Suppressor macrophage treated with lipopolysaccharide for 4 hours (primary cell): ENCODE measurements at places on chromosomes 5 and 9.

GRCh38 chr5:137696481-137696880 is 39.4 kb downstream of the KLHL3 start:
- peak; percentile 15 for DNase-seq

- DNase-seq, result peak; percentile 86
Measured at GRCh38 chr5:170293273-170293672, 4.3 kb downstream of the LCP2 start.

- no peak for DNase-seq
Measured at GRCh38 chr5:124410539-124411488, 335.6 kb downstream of the ZNF608 start.

- no peak for DNase-seq
Measured at GRCh38 chr9:133168432-133168831, 4.7 kb upstream of the GBGT1 start.

- no peak for DNase-seq
Measured at GRCh38 chr9:94934816-94935328, 208.4 kb downstream of the AOPEP start.

DNA sequence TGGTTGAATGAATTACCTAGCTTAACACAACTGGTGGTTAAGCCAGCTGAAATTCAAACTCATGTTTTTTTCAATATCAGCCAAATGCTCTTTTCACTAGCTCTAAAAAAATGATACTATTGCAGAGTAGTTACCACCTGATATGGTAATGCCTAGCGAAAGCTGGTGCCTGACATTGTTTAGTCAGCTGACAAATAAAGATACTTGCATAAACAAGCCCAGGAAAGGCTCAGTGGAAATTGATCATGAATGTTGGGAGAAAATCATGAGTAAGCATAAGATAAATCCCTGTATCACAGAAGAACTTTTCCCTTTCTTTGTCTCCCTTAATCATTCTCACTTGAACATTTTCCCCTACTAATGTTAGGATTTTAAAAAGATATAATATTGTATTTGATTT is 54.6 kb downstream of the FGF10 start:
- no peak for DNase-seq

GRCh38 chr5:60340326-60340725 is 359.6 kb downstream of the DEPDC1B start:
- no peak for DNase-seq

DNA sequence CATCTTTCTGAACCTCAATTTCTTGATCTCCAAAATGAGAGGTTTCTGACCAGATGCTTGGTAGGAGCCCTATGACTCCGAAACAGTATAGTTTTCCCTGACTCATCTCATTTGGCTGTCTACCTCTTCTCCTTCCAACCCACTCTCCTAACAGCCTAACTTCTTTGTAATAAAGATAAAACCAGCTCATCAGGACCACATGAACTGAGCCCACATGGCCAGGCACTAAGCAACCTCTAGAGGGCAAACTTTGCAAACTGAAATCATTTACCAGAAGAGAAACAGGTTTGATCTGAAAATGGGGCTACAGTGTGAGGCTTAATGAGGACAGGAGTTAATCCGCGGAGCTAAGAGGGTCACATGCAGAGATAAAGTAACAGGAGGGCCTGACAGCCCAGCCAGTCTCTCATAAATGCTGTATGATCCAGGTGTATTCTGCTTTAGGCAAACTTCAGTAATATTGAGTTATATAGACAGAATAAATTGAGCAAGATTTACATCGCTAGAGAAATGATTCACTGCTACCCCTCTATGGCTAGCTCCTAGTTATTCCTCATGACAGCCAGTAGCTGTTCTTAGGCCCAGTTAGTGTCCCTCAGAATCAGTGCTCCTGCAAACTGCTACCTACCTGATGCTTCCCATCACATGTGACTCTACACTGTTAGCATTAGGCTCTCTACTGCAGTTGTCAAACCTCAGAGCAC is 64.6 kb downstream of the ABCA1 start:
- peak; percentile 71 for DNase-seq

GRCh38 chr5:156526081-156526925 is 199.3 kb downstream of the SGCD start:
- no peak for DNase-seq

DNA sequence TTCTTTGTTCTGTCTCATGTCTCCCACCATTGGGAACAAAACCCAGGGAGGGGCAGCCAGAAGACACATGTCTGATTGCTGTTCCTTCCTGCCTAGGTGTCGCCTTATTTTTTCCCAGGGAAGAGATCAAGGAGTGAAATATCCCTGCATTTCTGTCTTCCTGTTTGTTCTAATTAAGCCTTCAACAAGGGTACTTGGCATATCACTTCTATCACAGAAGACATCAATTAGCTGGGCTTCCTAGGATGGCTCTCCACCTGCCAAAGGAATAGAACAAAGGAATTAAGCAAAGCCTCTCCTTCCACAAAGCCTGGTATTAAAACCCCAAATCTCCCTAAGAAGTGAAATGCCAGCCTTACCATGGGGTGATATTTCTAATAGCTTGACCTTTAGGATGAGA is 299.5 kb upstream of the CD180 start:
- no peak for DNase-seq

DNA sequence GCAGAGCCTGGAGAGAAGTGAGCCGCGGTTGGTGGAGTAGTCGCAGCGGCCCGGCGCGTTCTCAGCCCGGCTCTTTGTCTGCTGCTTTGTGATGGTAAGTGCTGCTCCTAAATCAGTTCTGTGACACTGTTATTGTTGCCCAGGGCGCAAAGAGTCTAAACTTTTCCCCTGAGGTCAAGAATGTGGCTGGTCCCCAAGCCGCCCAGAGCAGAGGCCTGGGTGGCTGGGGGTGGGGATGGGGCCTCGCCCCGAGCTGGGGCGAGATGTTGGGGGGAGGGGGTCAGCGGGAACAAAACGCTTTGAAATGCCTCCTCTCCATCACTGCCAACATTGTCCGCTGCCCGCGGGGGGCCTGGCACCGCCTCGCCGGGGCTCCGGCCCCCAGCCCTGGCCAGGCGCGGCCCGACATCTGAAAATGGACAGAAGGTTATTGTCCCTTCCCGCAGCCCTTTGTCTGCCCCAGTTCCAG is 11.7 kb upstream of the CERCAM start:
- no peak for DNase-seq

- DNase-seq, result no peak
Measured at GRCh38 chr9:136595245-136596153, 49.7 kb upstream of the NOTCH1 start.

- no peak for DNase-seq
Measured at GRCh38 chr9:91783411-91783810, 166.6 kb downstream of the ROR2 start.

DNA sequence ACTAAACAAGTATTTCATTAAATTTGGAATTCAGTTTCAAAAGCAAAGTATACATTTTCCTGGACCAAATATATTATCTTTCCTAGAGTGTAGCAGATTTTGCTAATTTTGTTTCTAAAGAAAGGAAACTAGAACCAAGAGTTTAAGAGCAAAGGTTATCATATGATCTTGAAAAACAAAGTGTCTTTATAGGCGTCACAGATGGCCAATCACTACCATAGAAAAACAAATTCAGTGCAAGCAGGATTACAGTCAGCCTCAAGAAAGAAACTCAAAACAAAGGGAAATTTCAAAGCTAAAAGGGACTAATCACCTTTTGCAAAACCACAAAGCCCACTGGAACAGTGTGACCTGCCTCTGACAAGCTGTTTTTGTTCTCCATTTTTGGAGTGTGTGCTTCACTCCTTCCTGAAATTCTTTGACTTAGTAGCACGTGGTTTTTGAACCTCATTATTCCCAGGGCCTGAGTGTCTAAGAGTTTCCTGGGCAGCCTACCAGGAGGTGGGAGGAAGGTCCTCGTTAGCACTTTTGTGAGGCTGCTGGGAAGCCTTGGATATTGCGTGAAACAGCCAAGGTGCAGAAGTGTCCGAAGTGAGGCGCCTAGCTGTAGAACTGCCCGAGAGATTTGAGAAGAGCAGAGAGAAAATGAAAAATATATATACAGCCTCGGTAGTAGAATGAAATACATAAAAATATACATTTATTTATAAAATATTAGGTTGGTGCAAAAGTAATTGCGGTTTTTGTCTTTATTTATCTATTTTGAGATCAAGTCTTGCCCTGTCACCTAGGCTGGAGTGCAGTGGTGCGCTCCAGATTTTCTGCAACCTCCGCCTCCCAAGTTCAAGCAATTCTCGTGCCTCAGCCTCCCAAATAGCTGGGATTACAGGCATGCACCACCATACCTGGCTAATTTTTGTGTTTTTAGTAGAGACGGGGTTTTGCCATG is 246.1 kb downstream of the MARCHF11 start:
- DNase-seq, result no peak

DNA sequence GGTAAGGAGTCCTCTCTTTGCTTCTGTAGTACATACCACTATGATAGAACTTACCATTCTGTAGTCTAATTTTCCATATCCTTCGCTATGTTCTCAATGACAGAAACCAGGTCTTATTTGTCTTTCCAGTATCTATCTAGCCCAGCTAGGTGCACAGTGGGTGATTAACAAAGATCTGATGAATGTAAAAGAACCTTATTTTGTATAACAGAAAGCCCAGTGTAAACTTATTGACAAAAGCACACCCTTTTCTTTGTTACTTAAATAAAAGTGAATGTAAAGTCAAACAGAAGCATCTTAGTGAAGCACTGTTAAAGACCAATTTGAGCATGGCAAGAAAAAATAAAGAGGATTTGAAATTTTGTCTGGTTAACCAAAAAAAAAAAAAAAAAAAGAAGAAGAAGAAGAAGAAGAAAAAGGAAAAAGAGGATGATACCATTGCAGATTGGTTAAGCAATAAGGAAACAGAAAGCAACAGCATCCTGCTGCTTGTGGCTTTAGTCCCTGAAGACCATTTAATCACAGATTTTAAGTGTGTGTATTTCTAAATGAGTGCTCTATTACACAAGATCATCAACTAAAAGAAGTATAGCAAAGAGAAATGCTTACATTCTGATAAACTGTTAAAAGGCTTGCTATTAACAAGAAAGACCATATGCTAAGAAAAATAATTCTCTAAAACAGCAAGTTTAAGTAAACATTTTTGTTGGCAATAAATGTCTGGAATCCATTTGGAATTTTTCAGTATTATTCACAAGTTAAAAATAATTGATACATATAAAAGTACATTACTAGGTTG is 21.2 kb downstream of the MEGF9 start:
- peak; percentile 82 for DNase-seq

- DNase-seq, result no peak
Measured at GRCh38 chr5:151469992-151470391, 22.6 kb downstream of the SLC36A1 start.

- no peak for DNase-seq
Measured at GRCh38 chr5:34609951-34610441, 46.1 kb upstream of the RAI14 start.

DNA sequence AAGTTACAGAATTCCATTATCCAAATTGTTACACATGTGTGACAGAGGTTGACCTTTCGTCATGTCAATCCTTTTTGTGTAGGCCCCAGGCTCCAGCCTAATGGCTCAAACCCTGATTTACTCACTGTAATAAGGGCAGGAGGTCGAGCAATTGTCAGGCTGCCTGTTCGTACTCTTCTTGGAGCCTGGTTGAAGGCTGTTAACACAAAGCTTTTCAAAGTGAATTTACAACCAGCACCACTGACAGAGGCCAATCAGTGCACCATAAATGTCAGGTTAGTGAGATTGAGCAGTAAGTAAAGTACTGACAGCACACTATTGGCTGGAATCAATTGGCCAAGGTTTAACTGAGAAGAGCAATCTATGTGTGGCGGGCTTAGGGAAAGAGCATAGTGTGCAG is 16.8 kb downstream of the PRDM6 start:
- DNase-seq, result no peak

DNA sequence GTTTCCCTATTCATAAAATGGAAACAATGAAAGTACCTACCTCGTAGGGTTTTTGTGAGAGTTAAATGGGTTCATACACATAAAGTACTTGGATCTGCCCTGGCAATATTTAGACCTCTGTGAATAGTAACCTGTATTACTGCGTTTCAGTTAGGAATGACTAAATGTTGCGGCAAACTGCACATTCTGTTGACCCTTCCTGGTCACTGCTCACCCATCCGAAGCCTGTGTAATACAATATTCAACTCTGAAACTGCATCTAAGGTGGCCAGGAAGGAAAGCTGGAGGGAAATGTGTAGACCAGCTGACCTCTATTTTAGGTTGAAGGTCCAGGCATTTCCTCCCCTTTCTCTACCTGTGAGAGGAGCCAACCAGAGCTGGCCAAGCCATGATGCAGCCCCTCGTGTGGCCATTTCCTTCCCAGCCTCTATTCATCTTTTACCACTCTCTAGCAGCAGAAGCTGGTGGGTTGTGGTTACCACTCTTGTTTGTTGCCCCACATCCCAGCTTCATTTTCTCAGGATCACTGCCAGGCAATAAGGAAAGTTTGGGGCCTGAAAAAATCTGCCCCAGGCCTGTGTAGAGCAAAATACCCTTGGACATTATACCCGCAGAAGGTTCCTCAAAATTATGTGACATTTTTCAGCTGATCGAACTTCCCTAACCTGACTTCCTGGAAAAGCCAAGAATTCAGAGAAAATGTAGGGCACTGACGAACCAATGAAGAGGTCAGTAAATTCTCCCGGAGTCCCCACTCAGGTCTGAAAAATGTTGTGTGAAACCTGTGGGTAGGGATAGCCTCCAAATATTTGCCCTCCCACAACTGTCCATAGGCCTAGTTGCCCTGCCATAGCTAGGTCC is 20.5 kb upstream of the PDCD1LG2 start:
- DNase-seq, result peak; percentile 82

- no peak for DNase-seq
Measured at GRCh38 chr5:178068293-178068692, 45.0 kb upstream of the N4BP3 start.

DNA sequence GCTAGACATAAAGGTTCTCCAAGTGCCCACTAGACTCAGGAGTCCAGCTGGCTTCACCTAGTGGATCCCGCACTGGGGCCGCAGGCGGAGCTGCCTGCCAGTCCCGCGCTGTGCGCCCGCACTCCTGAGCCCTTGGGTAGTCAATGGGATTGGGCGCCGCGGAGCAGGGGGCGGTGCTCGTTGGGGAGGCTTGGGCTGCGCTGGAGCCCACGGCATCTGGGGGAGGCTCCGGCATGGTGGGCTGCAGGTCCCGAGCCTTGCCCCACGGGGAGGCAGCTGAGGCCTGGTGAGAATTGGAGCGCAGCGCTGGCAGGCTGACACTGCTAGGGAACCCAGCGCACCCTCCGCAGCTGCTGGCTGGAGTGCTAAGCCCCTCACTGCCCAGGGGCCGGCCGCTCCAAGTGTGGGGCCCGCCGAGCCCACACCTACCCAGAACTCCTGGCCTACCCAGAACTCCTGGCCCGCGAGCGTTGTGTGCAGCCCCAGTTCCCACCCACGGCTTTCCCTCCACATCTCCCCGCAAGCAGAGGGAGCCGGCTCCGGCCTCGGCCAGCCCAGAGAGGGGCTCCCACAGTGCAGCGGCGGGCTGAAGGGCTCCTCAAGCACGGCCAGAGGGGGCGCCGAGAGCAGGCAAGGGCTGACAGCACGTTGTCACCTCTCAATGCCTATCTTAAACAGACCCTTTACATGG is 260.7 kb upstream of the DMRT1 start:
- no peak for DNase-seq
